Smooth muscle cell of the brain vasculature (primary cell): ENCODE measurements at places on chromosomes 12 and 14.

- DNase-seq = no peak
Observed at GRCh38 chr12:47604221-47604873, 101.5 kb downstream of the RPAP3 start.

DNA sequence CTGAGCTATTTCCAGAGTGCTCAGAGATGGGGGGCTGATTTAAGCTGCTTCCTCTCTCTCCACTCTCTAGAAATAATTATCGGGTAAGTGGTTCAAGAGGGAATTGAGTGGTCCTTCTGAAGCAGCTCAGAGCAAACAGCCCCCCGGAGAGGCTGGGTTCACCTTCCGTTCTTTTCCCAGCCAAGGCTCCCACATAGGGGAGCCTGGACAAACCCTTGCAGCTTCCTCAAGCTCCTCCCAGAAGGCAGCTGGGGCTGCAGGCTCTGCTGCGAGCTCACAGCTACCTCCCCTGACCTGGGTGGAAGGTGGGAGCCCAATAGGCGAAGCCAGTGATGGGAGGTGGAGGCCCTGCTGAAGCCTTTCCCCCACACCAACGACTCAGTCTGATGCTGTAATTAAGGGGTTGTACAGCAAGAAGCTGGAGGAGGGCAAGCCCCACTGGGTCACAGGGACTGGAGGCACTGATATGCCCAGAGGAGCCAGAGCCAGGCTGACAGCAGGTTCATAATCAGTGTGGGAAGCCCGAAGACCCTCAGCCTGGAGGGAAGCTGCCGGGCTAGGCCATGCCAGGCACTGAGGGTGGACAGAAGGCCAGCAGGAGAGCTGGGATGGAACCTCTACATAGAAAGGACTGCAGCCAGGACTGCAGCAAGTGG lies 52.4 kb downstream of the ARL6IP4 start:
- DNase-seq = no peak

DNA sequence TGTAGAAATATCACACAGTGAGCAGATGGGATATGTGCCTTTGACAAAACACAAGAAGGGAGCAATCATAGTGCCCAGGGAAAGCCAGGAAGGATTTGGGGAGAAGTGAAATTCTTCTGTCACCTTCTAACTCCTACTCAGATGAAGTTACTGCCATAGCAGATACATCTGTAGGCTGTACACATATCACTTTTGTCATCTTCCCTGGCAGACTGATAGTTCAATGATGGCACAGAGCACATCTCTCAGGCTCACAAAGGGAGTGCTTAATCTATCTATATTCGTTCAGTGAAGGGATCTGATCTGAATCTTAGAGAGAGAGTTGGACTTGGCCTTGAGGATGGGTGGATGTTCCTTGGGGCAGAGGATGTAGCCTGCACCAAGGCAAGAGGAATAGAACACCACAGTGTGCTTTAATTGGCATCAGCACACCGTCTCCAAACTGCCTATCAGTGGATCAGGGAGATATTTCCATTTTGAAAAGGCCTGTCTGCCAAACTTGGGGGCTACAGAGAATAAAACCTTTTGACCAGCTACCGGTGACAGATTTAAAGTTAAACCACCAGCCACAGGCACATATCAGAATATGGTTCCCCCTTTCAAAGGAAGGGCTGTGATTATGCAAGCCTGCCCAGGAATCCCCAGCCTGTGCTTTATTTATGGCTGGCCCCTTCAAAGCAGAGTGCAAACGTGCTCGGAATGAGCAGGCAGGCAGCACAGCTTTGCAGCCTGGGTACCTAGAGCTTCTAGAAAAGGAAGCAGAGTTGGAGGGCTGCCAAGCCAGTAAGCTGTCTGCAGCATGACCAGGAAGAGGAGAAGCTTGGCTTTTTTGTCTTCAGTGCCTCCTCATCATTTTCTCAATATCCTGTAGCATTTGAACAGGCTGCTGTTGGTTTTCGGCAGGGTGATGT lies 165.5 kb upstream of the DYRK2 start:
- DNase-seq = no peak

- DNase-seq = no peak
Observed at GRCh38 chr14:65310568-65310967, 102.0 kb upstream of the FUT8 start.

- DNase-seq = no peak
Observed at GRCh38 chr12:116558280-116559161, 660 bp upstream of the MAP1LC3B2 start.

DNA sequence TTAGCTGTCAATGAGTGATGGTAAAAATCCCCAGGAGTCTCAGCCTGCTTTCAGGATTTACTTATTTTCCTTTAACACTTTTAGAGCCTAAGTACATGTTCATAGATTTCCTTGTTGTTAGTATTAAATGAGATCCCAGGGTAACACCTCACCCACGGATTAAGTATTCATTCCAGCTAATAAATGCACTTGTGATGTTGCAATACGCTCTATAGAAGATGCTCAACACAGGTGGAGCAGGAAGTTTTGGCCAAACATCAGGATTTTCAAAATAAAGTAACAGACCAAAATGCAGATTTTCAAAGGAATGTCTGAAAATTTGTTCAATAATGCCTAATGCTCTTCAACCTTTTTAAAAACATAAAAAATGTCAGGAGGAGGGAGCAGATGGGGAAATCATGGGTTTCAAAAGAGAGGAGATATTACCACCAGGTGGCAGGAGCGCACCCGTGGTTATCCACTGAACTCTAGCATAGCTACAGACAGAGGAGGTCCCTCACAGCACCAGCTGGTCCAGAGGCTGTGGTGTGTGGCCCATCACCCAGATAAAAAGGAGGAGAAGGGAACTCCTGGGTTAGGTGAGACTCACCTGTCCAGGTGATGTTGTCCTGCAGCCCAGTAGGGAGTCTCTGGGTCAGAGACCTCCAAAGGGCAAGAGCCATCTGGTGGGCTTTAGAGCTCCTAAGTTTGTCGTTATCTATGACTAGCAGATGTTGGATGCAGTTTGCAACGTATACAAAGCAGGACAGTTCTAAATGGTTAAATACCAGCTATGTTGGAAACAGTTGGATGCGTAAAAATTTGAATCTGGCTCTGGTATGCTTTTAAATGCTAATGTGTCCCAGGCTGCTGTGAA lies 1158.4 kb upstream of the TMEM132C start:
- peak; percentile 35 for DNase-seq

GRCh38 chr12:106651552-106651951 lies 68.7 kb downstream of the RFX4 start:
- DNase-seq = no peak

GRCh38 chr12:109201496-109201885 lies 85.1 kb downstream of the ACACB start:
- no peak for DNase-seq

DNA sequence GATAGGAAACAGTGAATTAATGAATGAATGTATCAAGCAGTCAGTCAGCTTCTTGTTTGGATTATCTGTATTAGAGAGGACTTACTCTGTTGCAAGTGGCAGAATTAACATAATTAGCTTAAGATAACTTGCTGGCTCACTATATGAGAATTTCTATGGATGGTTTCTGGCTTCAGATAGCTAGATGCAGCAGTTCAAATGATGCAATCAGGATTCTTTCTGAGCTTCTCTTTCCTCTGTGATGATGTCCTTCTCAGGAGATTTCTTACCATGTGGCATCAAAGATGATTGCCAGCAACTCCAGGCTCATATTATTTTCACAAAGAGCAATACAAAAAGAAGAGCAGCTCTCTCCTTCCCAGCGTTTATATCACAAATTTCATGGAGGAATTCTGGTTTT lies 30.7 kb downstream of the FRMD6 start:
- no peak for DNase-seq

DNA sequence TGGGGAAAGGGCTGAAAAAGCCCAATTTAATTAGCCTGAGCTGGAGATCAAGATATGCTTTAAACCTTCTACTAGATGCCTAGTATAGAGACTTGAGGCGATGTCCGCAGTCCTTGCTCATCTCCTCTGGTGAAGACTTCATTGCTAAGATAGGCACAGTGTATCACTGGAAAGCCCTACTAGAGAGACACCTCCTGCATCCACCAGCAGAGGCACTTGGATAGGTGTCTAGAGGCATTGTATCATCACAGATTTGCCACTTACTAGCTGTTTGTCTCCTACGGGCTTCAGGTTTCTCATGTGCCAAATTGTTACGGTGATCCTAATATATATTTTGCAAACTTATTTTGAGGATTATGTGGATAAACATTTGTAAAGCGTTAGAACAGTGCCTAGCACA lies 1048.5 kb downstream of the GALC start:
- no peak for DNase-seq

- no peak for DNase-seq
Observed at GRCh38 chr14:93870377-93870776, 56.8 kb upstream of the FAM181A start.

DNA sequence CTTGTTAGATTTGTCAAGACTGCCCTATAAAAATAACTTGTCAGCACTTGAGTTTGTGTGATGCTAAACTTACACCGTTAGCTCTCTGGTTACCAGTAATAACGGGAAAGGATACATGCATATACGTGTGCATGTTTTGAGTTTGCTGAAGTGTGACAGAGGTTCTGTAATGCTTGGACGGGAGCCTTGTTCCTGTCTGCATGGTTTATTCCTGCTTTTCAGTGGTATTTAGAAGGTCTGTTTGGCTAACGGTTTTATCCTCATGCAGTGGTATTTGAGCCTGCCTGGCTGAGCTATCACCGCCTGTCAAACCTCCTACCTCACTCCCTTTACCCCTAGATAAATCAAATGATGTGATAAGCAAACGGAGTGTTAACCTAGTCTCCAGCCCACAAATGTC lies 305.6 kb downstream of the GALC start:
- no peak for DNase-seq

- DNase-seq = no peak
Observed at GRCh38 chr12:131230340-131231031, 276.8 kb downstream of the ADGRD1 start.

DNA sequence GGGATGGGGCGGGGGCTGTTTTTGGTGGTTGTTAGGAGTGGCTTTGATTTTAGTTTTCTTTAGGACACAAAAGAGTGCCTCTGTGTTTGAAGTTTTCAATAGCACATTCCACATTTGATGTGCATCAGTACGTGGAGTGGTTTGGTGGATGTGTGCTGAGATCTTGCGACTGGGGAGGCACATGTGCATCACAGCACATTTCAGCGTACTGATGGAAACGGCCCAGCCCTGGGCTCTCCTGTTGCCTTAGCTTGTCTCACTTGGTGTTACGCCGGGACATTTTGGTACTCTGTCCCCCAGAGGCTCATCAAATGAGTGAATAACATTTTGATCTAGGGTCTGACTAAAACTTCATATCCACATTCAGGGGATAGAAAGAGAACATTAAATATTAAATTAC lies 70.5 kb downstream of the GNS start:
- DNase-seq = no peak

- no peak for DNase-seq
Observed at GRCh38 chr14:94748667-94749347, 21.1 kb downstream of the GSC start.
